ENCODE measurements at places on chromosomes 1 and 21. TPM values are rescaled to one million over a fixed set of nuclear protein-coding genes. Genes with fewer than 3 reads are reported as not detected.

GRCh38 chr1:229693129-229693900 lies 67.3 kb downstream of the URB2 start:
- no peak for DNase-seq

GRCh38 chr1:22370190-22370498 lies 81.5 kb upstream of the ZBTB40 start:
- no peak for DNase-seq

GRCh38 chr1:87206044-87206831 lies 122.4 kb upstream of the LMO4 start:
- no peak for DNase-seq

Gene CLDN17
- total RNA-seq = not detected

DNA sequence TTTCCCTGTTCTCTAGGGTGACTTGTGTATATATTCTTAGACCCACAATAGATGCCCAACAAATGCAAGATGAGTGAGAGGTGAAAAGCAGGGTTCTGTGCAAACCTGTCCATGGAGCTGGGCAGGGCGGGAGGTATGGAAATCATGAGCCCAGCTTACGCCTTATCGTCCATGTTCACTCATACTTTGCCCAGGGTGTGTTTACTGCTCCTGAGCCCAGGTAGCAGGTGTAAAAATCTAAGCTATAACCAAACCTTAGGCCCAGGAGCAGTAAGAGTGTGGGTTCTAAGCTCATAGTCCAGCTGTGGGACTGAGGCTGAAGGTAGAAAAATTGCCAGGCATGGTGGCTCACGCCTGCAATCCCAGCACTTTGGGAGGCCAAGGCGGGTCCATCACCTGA lies 48.1 kb downstream of the CACNA1E start:
- no peak for DNase-seq

DNA sequence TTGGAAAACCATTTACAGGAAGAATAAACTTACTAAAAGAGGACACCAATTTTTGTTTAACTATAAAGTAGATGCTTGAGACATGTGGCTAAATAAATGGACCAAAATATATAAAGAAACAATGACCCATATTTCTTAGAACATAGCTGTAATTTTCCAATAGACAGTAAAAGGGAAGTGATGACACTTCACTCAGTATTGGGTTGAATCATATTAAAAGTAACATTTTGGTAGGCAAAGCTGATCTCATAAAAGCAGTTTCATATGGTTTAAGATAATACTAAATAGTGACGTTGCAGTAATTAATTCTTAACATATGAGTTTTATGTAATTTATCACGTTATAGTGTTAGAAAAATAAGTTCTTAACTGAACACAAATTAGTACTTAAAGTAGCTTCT lies 308.9 kb upstream of the RUNX1 start:
- no peak for DNase-seq

GRCh38 chr1:923131-923990 lies at the start of gene SAMD11:
Gene SAMD11, plus strand, starts transcription at chr1:923923. Its CDS starts 509 bp downstream, at chr1:924432.
- no peak for DNase-seq

Gene TNNT2
- not detected for total RNA-seq

- no peak for DNase-seq
These were observed 136.7 kb upstream of the ETV3 start for GRCh38 chr1:157274698-157275534.
